ENCODE measurements at places on chromosomes 3 and 15.

- ATAC-seq = no peak
These were observed 9.8 kb downstream of the MAP6D1 start for GRCh38 chr3:183815563-183815940.

DNA sequence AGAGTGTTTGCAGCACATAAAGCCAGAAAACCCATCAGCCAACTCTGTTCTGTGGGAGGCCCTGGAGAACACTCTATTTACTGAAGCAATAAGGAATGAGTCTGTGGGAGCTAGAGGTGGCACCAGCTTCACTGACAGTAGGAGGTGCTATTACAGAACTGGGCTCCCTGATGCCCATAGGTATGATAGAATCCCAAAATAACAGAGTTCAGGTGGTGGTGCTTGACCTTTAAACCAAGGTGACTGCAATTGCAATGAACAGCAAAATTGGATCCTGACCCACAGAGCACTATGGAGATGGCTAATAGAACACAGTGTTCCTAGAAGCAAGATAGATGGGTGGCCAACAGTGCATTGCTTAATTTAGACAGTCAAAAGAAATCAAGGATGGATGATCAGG lies 95.4 kb upstream of the RNU6-1 start:
- ATAC-seq = peak; percentile 43

DNA sequence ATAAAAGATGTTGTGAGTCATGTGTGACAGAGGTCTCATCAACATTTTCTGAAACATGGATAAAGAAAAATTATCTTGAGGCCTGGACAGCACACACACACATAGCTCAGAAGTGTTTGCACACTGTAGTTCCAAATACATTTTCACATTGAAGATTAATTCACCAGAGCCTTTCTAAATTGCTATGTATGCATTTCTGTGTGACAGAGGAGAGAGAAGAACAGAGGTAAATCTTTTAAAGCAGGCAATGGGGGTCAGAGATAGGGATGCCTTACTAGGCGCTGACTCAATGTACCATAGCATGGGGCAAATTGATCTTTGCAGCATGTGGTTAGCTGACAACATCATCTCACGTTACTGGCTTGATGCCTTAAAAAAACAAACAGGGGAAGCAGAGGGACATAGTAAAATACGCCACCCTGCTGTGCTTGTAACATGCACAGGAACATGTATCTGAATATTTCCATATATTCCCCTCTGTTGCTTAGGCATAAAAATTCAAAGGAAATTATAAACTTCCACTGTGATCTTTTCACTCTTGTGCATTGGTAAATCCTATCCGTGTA lies 7.7 kb downstream of the POU1F1 start:
- no peak for ATAC-seq

DNA sequence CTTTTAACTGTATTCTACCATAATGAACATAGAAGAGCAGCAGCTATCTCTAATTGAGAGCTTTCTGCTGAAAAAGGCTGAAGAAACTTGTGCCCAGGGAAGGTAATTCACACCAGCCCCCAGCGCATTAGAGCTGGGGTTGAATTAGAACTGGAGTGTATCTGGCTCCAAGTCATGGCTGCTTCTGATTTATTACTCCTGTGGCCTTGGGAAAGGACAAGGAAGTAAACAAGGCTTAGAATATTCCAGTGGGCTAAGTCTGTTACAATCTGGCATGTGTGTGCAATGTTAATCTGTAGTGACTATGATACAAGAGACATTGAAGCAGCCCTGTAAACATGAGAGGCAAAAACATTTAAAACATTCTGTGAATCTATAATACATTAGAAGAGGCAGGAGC lies 18.1 kb downstream of the CPA3 start:
- ATAC-seq = no peak

DNA sequence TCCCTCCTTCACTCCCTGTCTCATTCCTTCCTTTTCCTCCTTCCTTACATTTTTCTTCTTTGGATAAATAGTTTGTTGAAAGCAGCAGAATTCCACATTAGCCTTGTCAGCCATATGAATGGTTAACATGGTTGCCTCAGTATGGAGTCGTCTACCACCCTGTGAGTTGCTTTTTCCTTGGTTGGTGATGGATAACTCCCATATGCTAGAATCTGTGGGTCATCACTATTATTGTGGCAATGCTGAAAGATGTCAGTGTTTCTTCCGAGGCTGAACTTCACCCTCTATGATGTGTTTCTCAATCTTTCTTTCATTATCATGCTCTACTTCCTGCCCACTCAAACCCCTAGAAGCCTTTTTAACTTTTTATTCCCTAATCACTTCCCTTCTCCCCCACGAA lies 481.8 kb upstream of the KCNMB2 start:
- no peak for ATAC-seq

DNA sequence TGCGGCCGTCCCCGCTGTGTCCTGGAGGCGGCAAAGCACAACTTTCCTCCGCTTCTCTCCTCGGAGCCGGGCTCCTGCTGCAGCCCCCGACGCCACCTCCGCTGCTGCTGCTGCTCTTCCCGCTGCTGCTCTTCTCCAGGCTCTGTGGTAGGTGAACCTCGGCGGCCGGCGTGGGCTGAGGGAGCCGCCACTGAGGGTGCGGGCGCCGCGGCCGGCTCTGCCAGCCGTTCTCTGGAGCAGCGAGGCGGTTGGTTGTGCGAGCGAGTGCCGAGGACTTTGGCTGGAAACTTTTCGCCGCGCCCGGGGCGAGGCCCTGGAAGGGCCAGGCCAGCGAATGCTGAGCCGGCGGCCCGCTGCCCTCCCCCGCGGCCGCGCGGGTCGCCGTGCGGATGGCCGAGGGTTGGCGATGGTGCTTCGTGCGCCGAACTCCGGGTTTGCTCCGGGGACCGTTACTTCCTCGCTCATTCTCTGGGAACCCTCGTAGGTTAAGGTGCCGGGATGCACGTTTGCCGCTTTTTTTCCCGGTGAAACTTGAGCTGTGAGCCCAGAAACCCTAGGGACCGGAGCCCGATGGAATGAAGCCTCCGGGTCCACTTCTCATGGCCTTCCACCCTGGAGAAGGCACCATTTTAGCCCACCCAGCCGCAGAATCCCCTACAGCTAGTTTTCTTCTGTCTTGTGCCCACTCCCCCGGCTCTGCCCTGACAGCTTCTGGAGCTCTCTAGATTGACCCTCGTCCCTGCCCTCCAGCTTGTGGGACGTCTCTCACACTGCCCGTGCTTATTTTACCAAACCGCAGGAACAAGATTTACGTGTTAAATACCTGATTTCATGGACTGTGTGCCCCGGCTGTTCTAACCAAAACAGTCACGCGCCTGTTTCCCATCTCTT lies 660 bp downstream of the NECTIN3 start:
- peak; percentile 12 for ATAC-seq

GRCh38 chr3:20652231-20652986 lies 466.4 kb upstream of the SGO1 start:
- ATAC-seq = no peak

DNA sequence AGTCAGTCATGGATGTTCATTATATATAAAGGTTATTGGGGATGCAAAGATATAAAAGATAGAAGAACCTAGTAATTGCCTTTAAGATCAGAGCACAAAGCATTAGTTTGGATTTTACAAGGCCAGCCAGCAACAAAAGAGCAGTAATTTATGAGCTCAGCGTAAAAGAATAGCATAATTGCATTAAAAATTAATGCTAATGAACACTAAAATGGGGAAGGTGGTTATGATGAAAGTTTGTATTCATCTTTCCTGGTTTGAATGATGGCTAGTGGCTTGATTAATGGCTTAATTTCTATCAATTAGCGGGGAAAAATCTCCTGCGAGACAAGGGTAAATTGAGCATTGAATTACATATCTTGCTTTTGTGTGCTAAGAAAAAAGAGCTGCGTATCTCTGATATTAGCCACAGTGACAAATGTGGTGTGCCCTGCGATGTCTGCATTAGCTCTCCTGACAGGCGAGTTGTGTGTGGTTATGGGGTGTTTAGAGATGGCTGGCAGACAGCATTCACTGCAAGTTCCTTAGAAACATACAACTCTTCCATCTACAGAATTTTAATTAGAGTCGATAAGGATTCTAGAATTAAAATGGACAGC lies 42.8 kb upstream of the MLF1 start:
- ATAC-seq = no peak
